Uterus (tissue), 4 donors: ENCODE measurements at places on chromosomes 6 and 20.

DNA sequence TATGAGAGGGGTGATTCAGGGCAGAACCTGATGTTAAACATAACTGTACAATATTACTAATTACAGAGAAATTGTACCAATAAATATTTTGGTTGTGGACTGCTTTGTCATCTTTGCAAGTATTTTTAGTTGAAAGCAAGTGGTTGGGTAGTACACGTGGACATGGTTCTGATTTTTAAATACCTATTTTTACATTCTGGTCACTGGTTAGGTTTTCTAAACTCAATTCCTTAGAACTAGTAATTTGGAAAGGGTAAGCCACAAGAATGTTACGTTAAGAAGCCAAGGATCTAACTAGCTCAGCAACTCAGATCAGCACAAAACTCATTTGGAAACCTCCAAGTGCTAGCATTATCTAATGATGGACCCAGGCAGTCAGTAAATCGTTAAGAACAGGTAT, 2.7 kb downstream of the EPB41L2 start:
- DNase-seq: no peak

DNA sequence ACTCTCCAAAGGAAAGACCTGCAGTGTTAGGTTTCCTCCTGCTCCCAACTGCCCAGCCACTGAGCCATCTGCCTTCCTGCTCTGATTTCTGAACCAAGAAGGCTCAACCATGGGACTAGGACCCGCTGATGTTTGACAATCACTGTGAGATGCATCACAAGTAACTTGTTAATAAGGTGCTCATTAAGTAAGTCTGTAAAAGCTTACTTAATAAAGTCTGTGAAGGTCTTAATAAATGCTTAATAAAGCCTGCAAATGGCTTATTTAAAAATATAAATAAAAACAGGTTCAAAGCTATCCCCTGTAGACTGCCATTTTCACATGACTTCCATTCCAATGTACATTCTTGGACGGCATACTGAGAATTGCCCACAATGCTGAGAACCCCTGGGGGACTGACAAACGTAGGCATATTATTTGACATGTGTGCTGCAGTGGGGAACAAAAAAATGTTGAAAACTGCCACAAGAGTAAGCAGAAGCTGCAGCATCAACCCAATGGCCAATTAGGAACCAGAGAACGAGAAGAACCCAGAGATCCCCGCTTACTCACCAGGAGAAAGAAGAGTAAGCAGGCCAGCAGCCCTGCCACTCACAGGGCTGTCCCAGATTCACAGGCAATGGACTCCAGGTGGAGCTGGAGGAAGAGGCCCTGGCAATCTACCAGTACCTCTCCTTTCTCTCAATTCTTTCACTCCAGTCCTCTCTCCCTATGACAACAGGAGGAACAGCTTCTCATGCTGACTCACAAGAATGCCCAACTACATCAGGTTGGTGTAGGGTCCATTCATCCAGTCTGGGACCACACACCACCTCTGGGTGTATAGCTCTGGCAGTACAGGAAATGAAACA, 19.5 kb downstream of the KIF13A start:
- DNase-seq: no peak

DNA sequence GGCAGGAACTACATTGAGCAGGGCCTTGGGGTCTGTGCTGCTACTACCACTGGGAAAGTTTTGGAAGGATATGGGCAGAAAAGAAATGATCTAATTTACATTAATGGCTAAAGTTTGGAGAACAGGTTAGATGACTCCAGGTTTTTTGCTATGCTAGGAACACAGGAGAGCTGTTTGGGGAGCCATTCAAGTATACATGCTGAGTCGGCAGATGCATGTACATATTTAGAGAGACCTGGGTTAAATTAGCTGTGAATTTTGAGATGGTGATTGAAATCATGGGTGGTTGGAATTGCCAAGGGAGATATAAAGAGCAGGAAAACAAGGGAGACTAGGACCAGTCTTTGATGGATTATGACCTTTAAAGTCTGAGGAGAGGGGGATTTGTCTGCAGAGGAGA, 113.1 kb upstream of the BACH2 start:
- DNase-seq: no peak

DNA sequence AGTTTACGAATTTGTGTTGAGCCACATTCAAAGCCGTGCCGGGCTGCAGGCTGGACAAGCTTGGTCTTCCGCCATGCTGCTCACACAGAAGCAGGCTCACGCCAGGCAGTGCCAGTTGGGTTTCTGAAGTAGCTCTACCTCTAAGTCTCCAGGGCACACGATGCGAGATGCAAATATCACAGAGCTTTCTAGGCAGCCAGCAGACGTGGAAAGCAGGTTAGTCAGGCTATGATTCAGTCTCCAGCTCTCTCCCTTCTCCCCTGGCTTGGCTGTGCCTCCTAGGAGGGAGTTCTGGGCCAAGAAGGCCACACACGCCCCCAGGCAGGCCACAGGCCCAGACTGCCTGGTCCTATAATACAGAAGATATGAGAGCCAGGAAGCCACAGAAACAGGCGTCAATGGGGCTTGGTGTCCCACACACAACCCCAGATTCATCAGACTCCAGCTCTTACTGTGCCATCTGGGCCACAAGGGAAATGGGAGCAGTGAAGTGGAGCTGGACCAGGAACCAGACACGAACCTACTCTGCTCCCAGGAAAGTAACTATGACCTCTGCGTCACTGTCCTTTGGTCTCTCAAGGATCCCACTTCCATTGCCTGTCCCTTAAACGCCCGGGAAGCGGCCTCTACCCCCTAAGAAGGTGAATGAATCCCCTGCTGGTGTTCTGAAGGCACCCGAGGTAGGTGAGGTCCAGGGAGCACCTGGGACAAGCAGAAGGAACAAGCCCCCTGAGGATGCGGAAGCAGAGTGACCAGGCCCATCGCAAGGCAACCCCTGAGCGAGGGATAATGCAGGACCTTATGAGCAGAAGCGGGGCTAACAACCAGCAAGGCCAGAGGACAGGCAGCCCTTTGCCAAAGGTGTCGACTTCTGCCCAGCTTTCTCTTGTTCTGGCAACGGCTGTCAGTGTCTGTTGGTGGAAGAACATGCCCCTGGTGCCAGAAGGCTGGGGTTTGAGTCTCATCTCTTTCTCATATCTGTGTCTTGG, 61.2 kb downstream of the GFOD1 start:
- DNase-seq: no peak

- no peak for DNase-seq
These were observed 182.9 kb upstream of the ECI2 start for GRCh38 chr6:4318321-4318720.
